AG08396 (cell line): ENCODE measurements at places on chromosomes 2 and 18.

GRCh38 chr2:237055386-237056100 lies 30.1 kb upstream of the COPS8 start:
- no peak for DNase-seq

DNA sequence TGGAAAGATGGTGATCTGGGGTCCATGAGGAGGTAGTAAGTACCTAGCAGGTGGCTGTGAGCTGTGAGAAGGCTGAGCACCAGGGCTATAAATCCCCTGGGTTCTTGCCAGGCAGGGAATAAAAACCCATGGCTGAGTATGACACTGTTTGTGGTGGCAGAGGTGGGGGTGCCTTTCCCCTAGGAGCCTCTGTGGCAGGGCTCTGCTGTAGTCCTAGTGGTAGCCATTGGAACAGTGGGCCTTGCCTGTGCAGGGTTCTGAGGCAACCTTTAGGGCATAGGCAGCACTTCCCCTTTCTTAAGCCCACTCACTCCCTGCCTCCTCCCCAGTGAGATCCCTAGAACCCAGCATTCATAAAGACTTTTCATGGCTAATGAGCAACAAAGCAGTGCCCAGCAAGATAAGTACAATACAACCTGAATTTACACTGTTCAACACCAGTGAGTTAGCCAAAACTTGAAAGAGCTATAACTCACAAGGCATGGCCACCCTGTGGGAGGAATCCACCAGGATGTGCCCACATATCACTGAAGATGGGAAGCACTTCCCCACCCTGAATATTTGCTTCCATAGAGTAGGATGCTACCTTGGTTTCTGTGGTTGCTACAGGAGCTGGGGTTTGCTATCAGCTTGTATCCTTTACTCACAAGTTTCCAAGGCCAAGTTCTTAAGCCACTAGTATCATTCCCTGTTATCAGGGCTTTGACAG lies 100.9 kb upstream of the NEUROD1 start:
- DNase-seq: no peak

DNA sequence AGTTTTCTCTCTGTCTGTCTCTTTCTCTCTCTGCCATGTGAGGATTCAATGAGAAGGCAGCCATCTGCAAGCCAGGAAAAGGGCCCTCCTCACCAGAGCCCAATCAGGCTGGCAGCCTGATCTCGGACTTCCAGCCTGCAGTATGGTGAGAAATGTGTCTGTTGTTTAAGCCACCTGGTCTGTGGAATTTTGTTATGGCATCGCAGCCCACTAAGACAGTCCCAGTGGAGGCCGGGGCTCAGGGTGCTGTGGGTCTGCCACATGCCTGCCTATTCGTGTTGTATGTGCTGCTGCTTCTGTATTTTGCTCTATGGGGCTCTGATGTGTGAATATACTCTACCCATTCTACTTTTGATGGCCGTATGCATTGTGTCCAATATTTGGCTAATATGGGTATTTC lies 139.0 kb upstream of the HS6ST1 start:
- no peak for DNase-seq

- no peak for DNase-seq
Observed at GRCh38 chr2:163207693-163208370, 369.3 kb upstream of the KCNH7 start.

DNA sequence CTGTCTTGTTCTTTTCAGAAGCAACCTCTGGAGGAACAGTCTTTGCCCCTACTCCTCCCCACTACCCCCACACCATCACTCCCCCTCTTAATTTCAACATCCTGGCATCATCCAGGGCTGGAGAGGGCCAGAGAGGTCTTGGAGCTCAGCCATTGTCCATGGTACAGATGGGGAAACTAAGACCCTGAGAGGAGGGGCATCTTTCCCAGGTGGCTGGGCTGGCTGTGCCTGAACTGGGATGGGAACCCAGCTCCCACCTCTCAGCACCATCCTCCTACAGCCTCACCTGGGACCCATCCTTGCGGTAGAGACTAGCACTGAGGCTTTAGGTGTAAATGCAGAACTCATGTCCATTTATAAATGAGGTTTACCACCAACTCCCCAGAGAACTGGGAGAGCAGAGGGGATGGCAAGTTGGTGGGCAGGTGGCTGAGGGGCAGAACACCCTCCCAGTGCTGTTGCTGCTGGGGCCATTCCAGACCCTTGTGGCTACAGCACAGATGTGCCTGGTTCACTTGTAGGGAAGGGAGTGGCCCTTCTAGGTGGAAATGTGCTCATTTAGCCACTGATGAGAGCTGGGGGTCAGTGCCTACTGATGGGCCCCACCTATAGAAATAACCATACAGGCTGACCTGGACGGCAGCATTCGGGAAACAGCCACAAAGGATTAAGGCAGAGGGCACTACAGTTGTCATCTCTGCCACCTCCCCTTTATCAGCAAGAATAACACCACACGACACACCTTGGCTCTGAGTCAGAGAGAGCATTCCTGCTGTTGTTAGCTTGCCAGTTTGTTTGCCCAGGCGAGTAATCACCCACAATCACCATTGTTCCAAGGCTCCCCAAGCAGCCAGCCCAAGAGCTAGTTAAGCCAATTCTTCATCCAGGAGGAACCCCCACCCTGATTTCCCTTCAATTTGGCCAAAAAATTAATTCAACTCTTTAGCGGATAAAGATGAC lies 2.1 kb downstream of the MLPH start:
- DNase-seq: no peak

GRCh38 chr2:113720167-113720566 lies 36.3 kb downstream of the SLC35F5 start:
- peak; percentile 19 for DNase-seq

- DNase-seq: no peak
Observed at GRCh38 chr2:173401716-173402326, 47.1 kb downstream of the CDCA7 start.

DNA sequence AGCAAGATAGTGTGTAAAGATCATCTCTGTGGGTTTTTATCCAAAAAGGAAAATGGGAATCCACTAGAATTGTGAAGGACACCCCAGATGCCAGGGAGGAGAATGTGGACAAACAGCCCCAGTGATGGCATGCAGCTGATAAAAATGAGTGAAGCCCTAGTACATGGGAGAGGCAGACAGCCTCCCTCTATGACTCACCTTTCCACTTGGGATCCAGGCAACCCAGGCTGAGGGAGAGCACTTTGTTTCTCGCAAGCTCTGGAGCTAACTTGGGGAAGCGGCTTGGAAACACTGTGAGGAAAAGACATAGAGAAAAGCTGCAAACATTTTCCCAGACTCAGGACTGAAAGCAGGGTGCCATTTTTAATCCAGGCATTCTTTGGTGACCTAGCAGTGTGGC lies 5.3 kb upstream of the FLACC1 start:
- DNase-seq: no peak

DNA sequence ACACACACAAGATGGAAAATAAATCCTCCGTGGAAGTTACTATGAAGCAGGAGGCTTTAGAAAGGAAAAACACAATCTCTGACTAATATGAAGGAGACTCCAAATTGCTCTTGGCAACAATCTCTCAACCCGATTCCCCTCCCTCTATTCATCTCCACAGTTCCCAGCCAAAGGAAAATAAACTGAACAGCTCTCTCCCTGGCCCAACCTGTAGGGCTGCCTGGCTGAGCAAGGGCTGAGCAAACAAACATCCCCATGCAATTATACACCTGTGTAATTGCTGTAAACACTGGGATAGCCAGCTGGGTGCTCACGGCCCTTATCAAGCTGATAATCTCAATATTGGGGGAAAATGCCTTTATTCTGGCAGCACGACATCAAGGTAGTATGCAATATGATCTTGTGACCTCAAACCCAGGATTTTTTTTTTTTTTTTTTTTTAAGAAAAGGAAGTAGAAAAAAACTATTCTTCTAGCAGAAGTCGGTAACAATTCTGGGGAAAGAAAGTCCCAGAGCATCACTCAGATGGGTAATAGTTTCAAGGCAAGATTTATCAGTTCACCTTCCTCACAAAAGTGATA lies 203.3 kb upstream of the SMAD2 start:
- no peak for DNase-seq

GRCh38 chr2:43221763-43222474 lies 4.5 kb downstream of the ZFP36L2 start:
- DNase-seq: peak; percentile 88

- no peak for DNase-seq
Observed at GRCh38 chr2:105856581-105856980, 111.9 kb downstream of the NCK2 start.

DNA sequence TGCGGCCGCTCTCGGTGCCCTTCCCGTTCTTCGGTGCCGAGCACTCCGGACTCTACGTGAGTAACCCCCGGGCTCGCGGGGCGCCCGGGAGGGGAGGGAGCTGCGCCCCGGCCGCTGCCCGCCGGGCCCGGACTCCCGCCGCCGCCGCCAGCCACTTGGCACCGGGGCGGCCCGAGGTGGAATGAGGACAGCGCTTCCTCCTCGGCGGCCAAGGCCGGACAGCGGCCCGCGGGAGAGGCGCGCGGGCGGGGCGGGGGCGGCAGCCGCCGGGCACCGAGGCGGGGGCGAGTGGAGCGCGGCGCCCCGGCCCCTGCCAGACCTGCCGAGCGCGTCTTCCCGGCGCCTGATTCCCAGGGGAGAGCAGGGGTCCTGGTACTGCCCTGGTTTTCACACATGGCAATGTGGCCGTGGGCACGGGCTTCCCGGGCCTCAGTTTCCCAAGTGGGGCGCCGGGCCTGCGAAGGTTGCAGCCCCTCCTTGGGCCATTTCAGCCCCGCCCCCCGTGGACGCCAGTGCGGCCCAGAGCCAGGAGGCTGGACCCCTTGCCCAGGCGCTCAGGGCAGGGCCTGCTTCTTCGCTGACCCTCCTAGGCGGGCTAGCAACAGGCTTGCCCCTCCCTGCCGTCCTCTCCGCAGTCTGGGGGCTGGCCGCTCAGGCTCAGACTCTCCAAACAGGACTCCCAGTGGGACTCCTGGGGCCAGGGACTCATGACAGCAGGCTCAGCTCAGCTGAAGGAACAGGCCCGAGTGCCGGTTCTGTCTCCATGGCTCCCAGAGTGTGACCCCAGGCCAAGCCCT lies 775 bp downstream of the SNED1 start:
- peak; percentile 67 for DNase-seq

GRCh38 chr2:163665051-163665450 lies 70.8 kb downstream of the FIGN start:
- DNase-seq: no peak

DNA sequence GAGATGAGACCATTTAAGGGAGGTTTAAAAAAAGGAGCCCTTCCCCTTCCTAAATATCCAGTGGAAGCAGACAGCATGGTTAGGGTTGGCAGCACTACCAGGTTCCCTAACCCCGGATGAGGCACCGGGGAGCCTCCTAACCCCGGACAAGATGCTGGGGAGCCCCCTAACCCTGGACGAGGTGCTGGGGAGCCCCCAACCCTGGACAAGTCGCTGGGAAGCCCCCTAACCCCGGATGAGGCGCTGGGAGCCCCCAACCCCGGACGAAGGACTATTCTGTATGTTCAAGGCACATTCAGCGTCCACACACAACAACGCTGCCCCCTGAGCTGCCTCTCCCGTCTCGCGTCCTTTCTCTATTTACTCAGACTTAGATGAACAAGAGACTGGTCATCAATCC lies 51.9 kb downstream of the ANKMY1 start:
- no peak for DNase-seq

DNA sequence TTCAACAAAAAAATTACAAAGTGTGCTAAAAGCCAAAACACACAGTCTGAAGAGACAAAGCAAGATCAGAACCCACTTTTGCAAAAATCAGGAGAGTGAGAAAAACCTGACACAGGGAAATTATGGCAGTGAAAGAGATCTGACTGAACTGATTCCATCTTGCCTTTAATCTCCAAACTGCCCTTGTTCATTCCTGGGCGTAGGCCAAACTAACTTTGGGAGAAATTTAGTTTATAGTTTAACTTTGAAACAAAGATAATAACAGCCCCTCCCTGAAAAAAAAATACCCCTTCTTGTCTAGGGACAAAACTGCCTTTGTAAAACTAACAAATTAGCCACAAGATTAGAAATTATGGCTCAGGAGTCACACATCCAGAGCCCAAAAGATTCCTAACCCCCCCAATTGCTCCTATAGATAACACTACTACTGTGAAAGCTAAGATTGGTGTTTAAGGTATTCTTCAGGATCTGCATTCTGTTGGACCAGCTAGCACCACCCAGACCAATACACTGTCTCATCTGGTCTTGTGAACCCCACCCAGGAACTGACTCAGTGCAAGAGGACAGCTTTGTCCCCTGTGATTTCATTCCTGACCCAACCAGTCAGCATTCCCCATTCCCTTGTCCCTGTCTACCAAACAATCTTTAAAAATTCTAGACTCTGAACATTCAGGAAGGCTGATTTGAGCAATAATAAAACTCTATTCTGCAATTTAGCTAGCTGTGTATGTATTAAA lies 226.1 kb upstream of the SH3BP4 start:
- DNase-seq: no peak

GRCh38 chr18:61428266-61428665 lies 95.0 kb downstream of the CDH20 start:
- DNase-seq: no peak

- peak; percentile 40 for DNase-seq
Observed at GRCh38 chr2:106085181-106085940, 108.7 kb downstream of the UXS1 start.

DNA sequence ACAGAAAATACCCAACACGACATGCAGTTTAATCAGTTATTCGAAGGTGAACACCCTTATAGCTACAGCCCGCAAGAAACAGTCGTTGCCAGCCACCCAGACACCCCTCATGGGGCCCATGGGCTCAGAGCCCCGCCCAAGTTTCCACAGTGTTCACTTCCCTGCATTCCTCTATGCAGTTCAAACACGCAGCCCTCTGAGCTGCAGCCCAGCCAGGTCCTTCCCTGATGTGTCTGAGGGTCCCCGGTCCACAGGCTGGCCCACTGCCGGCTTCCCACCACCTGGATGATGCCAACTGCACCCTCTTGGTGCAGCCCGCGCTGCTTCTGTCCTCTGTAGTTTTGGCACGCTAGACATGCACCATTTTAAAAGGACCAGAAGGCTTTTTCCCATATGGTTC lies 87.4 kb downstream of the ZNF516 start:
- no peak for DNase-seq

- no peak for DNase-seq
Observed at GRCh38 chr18:6746386-6746960, 17.0 kb downstream of the ARHGAP28 start.

- DNase-seq: no peak
Observed at GRCh38 chr2:210389856-210390255, 74.9 kb upstream of the MYL1 start.

DNA sequence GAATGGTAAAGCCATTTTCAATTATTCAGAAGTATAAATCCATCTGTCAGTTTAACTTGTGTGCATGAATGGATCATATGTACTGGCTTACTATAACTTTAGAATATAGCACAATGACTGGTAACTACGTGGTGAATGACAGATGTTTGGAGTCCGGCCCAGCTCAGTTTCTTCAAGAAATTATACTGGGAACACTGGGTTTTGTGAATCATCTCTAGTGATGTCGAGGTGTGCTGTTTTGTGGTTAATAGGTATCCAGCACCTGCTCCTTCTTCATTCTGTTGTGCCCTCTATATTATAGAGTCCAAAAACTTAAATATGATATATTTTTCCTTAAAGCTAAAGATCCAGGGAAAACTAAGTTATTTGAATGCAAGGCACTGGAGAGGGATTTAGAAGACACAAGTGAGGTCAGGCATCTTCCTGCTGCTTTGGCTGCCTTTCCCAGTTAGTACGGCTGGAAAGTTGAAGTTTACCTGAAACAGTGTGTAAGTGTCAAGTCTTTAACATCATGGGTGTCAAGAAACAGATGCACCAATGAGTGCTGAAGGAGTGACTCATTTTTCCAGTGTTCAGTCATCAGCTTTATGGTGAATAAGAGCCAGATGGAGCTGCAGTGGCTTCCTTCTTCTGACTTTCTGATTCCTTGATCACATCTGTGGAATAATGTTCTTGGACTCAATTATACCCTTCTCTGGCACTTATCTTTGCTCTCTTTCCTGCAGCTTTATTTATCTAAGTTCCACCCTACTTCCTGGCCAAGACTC lies 1079.5 kb upstream of the CELF4 start:
- no peak for DNase-seq
